GM23338 (cell line): ENCODE measurements at places on chromosomes 1 and 21. TPM values are rescaled to one million over a fixed set of nuclear protein-coding genes. Genes with fewer than 3 reads are reported as not detected.

The CFHR3 gene
- 0.17 and 2.0 TPM in 2 replicates for total RNA-seq

The LCE3E gene
- total RNA-seq = not detected in 2 replicates

The TAS1R3 gene
- 0.14 TPM in 1 of 2 replicates, not detected in the other for total RNA-seq

The KCNJ9 gene
- total RNA-seq = 0.08 and 0.24 TPM in 2 replicates

The TGFB2 gene
- 0.19 and 1.4 TPM in 2 replicates for total RNA-seq

The AVPR1B gene
- 0.52 TPM in 1 of 2 replicates, not detected in the other for total RNA-seq

The PRKAA2 gene
- 8.7 and 8.8 TPM in 2 replicates for total RNA-seq

The GJA9 gene
- not detected in 2 replicates for total RNA-seq

GRCh38 chr21:32392880-32393676 is at the start of gene URB1:
URB1 (minus strand) TSS chr21:32393012; CDS start chr21:32392910, 102 bp downstream.
- peak; percentile 92 for DNase-seq

GRCh38 chr1:78703806-78704205 is 54.2 kb downstream of the IFI44 start:
- no peak for DNase-seq

DNA sequence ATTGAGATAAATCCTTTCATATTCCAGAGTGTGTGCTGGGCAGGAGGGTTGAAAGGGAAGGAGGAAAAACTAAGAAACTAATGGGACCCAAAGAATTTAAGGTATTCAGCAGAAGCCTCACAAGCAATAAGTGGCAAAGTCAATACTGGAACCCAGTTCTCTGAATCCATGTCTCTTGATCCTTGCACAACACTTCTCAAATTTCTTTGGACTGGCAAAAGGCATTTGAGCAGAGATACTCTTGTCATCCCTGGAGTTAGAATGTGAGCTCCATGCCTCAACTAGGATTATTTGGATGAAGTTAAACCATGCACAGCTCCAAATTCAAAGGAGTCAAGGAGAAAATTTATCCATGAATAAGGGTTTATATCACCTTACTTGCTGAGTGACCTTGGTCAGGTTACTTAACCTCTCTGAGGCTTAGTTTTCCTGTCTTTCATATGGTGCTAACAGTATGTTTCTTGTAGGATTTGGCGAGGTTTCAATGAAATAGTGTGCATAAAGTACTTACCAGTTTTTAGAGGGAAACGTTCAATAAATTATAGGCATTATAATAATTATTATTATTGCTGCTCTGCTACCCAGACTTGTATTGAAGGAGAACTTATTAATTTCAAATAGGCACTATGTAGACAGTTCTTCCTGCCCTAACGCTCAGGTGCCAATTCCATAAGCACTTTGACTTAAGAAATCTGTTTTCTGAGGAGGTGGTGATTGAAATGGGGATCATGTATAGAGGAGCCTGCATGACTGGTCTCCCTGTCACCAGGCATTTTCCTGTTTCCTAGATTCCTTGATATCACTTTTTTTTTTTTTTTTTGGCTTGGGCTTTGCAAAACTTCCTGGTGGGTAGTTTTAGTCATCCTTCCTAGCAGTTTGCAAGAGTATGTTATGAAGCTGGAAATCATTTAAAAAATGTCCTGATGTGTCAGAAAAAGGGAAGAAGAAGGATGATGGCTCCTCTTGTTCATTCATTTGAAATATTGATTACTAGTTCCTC is 125.0 kb upstream of the JUN start:
- DNase-seq = no peak

DNA sequence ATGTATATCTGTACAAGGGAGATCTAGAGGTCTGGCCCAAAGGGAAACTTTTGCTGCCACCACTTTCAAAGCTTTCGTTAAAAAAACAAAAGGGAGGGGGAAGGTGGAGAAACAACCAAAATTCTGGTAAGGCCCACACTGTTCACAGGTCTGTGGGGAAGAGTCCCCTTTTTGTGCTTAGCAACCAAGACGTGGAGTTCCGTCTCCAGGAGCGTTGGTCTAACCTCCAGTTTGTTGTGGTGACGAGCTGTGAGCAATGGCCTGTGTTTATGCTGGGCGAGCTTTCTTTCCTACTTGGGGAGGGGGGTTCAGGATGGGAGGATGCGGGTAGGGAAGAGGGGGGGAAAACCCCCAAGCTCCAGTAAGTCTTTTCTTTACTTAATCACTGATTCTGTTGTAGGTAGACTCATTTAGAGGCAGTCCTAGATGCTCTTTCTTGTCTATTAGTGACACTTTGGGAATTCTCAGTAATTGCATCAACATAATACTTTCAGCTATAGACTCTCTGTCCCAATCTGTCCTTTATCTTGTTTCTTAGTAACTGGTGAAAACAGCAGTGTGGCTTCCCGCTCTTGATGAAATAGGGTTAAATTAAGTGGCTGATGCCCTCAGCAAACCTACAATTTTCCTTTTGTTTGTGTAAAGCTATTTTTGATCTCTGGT is 1.5 kb downstream of the HIPK1 start:
- DNase-seq = peak; percentile 51

- no peak for DNase-seq
These were observed 63.4 kb upstream of the NEK2 start for GRCh38 chr1:211738691-211739301.

GRCh38 chr1:25647863-25648262 is 31.3 kb downstream of the MAN1C1 start:
- no peak for DNase-seq

DNA sequence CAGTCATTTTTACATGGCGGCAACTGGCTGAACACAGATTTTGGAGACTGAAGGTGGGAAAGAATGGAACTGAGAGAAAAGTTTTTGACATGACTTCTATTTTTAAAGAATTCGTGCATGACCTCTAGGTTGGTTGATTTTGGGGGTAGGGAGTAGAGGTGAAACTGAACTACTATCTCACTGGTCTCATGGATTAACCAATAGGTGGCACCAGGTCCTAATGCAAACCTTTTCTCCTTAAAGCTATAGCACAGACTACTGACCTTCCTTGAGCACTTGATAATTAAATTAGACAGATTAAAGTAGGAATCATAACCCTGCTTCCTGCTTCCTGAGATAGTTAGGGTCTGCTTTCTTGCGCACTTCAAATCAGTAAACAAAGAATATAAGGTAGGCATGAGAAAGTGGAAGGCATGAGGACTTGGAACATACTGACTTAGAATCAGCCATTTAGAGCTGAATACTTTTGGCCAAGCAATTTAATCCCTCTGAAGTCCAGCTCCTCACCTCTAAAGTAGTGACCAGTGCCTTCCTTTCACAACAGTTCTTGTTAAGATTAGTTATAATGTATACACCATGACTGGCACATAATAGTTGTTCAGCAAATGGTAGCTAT is 206.0 kb downstream of the CENPF start:
- DNase-seq = peak; percentile 64

GRCh38 chr1:211752317-211752716 is 76.9 kb upstream of the NEK2 start:
- no peak for DNase-seq

DNA sequence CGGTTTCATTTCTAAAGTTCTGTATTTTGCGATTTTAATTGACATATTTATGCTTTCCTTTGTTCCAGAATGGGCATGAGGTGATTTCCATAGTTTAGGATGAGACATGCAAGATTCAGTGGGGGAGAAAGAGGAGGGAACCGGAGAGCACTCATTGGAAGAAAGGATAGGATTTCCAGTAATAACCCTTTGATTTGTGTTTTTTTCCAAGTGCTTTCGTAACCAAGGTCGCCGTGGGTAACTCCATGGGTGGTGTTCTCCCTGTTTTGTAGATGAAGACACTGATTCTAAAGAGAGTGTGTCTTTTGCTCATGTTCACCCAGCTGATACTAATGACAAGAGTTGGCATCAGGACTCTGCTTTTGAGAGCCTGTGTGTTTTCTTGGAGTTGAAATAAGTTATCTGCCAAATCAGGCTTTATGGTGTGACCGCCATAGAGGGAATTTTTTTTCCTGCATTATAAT is 170.1 kb downstream of the DHRS3 start:
- DNase-seq = no peak
